ENCODE measurements at places on chromosomes 2 and 18.
A peak's percentile ranks its signal among the peaks of the same experiment; 100 is the strongest.

DNA sequence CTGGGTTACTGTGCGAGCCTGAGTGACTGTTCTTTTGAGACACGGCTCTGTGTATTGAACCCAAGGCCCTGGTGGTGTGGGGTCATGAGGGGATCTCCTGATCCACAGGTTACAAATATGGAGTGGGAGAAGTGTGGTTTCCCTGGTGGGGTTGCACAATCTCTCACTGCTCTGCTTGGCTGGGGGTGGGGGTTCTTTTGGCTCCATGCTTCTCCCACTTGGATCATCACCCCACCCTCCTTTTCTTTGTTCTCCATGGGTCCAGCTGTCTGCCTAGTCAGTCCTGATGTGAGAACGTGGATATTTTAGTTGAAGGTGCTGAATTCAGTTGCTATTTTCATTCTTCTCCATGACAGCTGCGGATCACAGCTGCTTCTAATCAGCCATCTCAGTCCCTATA, 37.8 kb downstream of the AGPS start:
- DNase-seq = no peak

- DNase-seq = peak; percentile 30
These were observed 748 bp upstream of the ZNF804A start for GRCh38 chr2:184597571-184597991.

GRCh38 chr2:223993634-223994232, 36.5 kb downstream of the MRPL44 start:
- DNase-seq = peak; percentile 76

DNA sequence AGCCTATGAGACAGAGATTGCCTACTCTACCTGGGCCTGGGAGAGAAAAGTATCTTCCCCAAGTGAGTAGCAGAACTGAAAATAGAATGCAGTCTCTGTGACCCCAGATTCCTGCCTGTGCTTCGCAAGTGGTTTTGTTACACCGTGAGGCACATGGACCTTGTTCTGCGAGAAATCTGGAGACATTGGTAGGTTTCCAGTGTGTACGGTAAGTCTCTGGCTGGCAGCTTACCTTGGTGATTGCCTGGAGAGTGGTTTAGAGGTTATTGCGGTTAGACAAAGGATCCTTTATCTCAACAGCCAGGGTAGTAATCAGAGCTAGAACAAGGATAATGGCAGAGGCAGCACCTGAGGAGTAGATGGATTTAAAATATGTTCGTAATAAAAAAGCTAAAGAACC, 606.0 kb upstream of the GCFC2 start:
- no peak for DNase-seq

DNA sequence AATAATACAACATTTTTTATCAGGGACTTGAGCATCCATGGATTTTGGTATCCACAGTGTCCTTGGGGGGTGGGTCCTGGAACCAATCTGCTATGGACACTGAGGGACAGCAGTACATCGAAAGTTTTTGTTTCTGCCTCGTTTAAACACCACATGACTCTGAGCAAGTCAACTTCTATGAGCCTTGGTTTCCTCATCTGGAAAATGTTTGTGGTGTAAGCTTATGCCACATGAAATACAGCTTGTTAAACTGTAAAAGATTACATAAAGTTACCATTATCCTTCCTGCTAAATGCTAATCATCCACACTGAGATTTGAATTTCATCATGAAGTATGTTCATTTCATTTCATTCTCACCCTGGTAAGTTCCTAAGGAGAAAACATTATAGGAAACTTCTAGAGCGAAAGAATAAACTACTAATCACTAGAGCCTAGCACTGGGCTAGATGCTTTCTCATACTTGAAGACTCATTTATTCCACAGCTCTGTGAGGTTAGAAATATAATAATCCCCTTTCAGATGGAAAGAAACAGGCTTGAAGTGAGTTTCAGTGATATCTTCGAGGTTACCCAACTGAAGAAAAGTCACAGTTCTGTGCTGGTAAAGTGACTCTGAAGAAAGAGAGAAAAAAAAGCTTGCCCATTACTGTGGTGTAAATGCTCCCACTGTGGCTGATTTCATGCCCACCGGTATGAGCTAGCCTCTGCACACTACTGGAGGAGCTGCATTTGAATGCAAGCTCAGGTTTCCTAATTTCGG, 29.2 kb downstream of the MCFD2 start:
- DNase-seq = no peak

GRCh38 chr18:38241736-38242135, 676.1 kb upstream of the CELF4 start:
- no peak for DNase-seq

GRCh38 chr2:60476206-60476954, 77.1 kb downstream of the BCL11A start:
- no peak for DNase-seq

- no peak for DNase-seq
These were observed 1.6 kb downstream of the ASXL3 start for GRCh38 chr18:33579349-33580215.

GRCh38 chr2:157746234-157746950, 117.7 kb upstream of the ACVR1C start:
- no peak for DNase-seq

DNA sequence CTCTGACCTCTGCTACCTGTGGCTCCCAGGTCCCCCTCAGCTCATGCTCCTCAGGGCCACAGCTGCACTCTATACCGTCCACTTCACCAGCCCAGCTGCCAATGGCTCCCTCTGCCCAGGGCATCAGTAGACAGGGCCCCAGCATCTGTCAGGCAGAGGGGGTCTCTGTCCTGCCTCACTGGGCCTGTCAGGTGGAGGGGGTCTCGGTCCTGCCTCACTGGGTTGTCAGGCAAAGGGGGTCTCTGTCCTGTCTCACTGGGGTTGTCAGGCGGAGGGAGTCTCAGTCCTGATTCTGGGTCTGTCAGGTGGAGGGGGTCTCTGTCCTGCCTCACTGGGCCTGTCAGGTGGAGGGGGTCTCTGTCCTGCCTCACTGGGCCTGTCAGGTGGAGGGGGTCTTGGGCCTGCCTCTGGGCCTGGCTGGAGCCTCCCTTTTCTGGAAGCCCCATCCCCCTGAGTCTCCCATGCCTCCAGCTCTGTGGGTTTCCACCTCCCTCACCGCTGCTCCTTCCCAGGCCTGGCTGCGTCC, 19.9 kb downstream of the SNORC start:
- no peak for DNase-seq

- no peak for DNase-seq
These were observed 183.6 kb downstream of the THADA start for GRCh38 chr2:43412114-43412753.

GRCh38 chr2:30266705-30267104, 35.4 kb downstream of the LBH start:
- no peak for DNase-seq

- peak; percentile 26 for DNase-seq
These were observed 140.4 kb downstream of the RBMS1 start for GRCh38 chr2:160353166-160353565.

DNA sequence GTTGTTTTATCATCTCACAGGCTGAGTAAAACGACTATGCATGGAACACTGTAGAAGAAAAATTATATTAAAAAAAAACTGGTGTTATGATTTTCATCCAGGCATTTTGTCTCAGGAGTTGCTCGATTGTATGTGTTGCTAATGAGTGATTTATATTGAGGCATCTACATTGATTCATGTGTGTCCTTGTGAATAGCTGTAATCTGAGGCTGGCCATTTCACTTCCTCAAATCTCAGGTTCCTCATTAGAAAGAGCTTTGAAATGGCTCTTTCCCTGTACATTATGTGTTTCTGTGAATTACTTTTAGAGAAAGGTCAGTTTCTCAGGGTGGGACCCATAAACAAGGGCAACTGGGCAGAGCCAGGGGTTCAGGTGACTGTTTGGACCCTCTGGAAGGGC, 2.3 kb downstream of the IL18R1 start:
- no peak for DNase-seq

- no peak for DNase-seq
These were observed 104.7 kb downstream of the FEZ2 start for GRCh38 chr2:36493306-36493705.

- no peak for DNase-seq
These were observed 278.8 kb upstream of the SLC14A2 start for GRCh38 chr18:45336448-45336847.

DNA sequence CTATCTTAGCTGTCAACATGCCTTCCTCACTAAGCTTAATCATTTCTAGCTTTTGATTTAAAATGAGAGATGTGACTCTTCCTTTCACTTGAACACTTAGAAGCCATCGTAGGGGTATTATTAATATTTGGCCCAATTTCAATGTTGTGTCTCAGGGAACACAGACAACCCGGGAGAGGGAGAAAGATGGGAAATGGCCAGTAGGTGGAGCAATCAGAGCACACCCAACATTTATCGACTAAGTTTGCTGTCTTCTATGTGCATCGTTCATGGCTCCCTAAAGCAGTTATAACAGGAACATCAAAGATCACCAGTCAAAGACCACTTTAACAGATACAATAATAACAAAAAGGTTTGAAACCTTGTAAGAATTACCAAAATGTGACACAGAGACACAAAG, 110.2 kb downstream of the OLA1 start:
- peak; percentile 21 for DNase-seq

All from HEK293T (cell line).